ENCODE measurements at places on chromosomes 13 and 19.

DNA sequence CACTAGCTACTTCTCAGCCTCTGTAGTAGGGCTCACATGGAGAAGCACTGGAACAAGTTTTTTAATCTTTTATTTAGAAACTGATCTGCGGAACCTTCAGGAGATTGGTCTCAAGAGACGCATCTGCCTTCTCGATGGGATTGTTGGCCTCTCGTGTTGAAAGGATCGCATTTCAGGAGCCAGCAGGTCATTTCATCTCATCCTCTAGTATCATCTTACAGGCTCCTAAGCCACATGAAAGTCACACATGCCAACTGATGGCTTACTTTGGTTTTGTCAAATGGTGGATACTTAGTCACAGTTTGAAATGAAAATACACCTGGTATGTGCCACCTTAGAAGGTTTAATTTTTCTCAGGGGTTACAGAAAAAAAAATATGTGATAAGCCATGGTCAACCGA is 1703.6 kb downstream of the EFNB2 start:
- DNase-seq = no peak

DNA sequence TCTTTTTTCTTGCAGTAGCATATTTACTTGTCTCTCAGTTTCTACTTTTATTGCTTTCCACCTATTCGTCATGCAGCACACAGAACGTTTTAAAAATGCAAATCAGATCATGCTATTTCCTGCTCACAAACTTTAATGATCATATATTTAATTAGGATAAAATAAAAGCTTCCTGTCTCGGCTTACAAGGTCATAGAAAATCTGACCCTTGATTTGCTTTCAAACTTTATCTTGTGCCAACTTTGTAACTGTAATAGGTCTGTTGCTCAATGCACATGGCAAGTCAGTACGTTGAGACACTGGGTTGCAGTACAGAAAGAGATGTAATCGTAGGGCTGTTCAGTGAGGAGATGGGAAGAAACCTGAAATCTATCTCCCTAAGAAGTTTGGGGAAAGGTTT is 95.6 kb upstream of the CSNK1A1L start:
- DNase-seq = no peak

DNA sequence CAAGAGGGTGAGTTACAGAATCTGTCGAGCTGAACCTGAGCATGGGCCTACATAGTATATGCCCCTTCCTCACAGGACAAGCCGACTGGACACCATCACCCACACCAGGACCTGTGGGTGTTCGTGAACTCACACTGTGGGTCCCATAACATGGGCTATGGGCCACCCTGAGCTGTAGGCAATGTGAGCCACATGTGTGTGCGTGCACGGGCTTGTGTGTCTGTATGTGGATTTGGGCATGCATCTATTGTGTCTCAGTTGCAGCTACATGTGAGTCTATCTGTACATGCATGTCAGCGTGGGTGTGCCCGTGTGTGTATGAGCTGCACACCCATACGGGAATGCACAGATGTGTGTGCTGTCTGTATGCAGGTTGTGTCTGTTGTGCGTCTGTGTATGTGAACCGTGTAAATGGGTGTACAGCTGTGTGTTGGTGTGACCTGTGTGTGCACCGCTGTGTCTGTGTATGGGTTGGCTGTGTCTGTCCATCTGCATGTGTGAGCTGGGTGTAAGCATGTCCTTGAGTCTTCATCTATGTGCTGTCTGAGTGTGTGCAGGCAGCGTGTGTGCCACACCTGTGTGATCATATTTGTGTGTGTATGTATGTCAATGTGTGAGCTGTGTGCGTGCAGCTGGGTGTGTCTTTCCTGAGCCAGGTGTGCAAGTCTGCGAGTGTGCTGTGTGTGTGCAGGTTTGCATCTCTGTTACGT is 1.7 kb downstream of the NOTCH3 start:
- DNase-seq = no peak

- no peak for DNase-seq
Observed at GRCh38 chr13:37701972-37702371, 103.4 kb upstream of the POSTN start.

- no peak for DNase-seq
Observed at GRCh38 chr19:13040948-13041292, 45.6 kb downstream of the NFIX start.
